ENCODE measurements at places on chromosomes 6 and 20.

DNA sequence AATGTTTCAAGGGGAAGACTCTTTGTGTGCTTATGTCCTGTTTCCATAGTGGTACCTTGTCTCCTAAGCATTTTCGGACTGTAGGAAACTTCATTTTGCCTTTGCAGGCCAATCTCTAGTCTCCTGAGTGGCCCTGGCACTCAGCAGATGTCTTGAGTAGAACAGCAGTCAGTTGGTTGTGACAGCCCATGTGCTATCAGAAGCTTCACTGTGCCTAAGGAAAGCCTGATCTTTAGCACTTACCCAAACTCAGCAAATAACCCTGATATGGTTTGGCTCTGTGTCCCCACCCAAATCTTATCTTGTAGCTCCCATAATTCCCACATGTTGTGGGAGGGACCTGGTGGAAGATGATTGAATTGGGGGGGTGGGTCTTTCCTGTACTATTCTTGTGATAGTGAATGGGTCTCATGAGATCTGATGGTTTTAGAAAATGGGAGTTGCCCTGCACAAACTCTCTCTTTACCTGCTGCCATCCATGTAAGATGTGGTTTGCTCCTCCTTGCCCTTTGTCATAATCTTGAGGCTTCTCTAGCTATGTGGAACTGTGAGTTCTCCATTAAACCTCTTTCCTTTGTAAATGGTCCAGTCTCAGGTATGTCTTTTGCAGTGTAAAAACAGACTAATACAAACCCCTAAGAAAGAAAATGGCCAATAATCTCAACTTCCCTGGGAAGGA is 15.9 kb upstream of the SRPK1 start:
- DNase-seq = no peak

DNA sequence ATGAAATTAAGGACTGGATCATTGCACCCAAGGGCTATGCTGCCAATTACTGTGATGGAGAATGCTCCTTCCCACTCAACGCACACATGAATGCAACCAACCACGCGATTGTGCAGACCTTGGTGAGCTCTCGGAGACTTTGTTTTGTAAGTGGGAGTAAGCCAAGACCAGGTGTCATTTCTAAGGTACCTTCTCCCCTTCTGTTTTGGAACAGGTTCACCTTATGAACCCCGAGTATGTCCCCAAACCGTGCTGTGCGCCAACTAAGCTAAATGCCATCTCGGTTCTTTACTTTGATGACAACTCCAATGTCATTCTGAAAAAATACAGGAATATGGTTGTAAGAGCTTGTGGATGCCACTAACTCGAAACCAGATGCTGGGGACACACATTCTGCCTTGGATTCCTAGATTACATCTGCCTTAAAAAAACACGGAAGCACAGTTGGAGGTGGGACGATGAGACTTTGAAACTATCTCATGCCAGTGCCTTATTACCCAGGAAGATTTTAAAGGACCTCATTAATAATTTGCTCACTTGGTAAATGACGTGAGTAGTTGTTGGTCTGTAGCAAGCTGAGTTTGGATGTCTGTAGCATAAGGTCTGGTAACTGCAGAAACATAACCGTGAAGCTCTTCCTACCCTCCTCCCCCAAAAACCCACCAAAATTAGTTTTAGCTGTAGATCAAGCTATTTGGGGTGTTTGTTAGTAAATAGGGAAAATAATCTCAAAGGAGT is 30.4 kb downstream of the TXNDC5 start:
- no peak for DNase-seq

GRCh38 chr6:122392564-122393350 is 6.7 kb upstream of the HSF2 start:
- DNase-seq = no peak

- no peak for DNase-seq
These were observed 125.3 kb upstream of the EXOC2 start for GRCh38 chr6:818196-818595.

GRCh38 chr20:58640446-58640845 is 10.6 kb upstream of the STX16 start:
- DNase-seq = peak; percentile 92

- DNase-seq = peak; percentile 42
These were observed 46.4 kb upstream of the ADTRP start for GRCh38 chr6:11824986-11825385.

DNA sequence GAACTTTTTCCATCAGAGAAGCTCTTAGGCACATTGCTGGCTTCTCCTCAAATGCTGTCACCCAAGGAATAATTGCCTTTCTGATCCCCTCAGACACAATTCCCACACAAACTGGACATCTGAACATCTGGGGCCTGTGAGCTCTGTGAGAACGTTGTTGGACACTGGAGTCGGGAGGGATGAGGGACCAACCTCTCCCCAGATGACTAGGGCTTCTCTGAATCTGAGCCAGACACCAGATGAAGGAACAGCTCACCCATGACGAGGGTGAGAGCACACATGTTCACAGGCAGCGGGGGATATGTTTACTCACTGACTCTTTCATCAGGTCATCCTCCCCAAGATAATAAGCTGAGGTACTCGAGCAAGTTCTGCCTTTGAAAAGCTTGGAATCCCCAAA is 283.9 kb upstream of the SUPT3H start:
- peak; percentile 86 for DNase-seq

GRCh38 chr20:32006841-32007786 is 3.1 kb upstream of the CCM2L start:
- no peak for DNase-seq

- DNase-seq = no peak
These were observed 27.2 kb upstream of the FKBP1A start for GRCh38 chr20:1420066-1420465.
